Dermis blood vessel endothelial cell (primary cell): ENCODE measurements at places on chromosomes 1 and 21.

- DNase-seq: no peak
Observed at GRCh38 chr1:19758227-19758830, 41.4 kb downstream of the TMCO4 start.

DNA sequence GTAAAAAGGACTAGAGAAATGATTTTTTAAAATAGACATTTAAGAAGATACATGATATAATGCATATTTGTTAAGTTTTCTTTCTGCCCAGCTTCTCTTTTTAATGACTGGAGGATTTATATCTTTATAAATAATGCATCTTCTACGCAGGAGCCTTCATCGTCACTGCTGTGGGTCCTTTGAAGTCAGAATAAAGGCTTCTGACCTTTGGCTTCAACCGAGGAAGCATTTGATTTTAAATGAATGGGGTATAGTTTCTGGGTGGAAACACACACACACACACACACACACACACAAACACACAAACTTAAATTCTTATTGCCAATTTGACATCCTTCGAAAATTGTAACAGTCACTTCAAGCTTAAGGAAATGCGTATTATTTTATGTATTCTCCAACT is 690.9 kb downstream of the BRINP3 start:
- no peak for DNase-seq

DNA sequence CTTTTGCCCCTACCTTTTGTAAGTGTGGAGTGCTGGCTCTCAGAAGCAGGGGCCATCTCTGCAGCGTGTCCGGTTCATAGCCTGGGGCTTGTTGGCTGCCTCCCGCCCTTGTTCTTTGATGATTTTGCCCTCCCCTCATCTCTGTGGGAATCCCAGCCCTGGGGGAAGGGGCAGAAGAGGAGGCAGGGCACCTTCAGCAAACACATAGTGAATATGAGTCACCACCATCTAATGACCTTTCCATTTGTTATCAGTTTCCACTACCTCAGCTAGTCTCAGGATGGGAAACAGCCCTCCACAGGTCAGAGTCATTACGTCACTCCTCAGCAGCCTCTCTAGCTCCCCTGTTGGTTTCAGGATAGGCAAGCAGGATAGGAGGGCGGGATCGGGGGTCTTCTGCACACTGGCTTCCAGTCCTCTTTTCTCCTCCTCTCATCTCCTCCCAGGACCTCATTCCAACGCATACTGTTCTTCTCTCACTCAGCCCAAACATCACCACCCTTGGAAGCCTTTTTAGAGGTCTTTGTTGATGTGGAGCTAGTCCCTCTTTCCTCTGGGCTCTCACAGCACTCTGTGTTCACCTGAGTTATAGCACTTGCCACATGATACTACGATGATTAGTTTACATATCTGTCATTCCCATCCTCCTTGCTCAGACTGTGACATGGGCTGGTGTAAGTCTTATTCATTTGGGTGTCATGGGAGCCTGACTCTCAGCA is 15.8 kb downstream of the GADD45A start:
- peak; percentile 96 for DNase-seq

DNA sequence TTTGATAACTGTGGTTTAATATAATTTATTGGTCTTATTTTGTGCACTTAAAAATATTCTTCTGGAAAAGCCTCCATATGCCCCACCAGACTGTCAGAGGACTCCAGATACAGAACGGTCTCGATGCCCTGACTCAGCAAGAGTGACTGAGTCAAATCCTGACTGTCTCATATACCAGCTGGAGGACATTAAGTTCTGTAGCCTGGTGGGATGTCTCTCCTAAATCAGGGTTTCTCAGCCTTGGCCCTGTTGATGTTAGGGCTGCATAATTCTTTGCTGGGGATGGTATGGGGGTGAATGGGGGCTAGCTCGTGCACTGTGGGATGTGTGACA is 67.7 kb upstream of the TLR5 start:
- DNase-seq: no peak

DNA sequence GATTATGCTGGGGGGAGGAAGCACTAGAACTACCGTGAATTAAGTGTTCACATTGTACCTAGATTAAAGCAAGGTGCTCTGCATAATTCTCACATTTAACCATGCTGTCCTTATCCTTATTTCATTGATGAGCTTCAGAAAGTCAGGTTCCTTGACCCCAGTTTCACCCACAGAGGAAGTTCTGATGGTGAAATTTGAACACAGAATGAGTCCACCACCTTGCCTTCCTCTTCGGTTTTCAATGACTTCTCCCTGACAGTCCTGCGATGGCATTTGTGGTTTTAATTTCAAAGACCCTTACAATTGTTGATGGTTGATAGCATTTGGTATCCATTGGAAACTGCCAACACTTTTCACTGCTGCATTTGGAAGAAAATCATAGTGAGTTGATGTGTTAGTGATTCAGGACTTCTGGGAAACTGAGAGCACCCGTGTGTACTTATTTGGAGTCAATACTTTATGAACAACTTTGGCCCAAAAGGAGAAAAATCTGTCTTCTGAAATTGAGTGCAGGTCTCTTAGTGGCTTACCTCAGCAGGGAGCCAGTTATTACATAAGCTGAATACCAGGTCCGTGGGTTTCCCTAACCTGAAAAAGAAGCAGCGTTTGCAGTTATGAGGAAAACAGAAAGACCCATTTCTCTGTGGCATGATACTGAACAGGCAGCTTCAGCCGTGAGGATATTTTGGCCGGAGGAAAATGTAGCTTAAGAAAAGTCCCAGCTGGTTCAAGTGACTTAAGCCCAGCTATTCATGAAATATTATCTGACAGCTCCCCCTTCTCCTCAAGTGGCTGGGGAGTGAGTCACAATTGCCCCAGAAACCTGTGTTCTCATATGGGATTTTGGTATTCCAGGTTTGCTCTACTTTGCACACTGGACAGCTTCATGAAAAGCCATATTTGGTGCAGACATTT is 47.5 kb downstream of the ROR1 start:
- no peak for DNase-seq

- no peak for DNase-seq
Observed at GRCh38 chr1:66270119-66270812, 263.7 kb upstream of the SGIP1 start.

DNA sequence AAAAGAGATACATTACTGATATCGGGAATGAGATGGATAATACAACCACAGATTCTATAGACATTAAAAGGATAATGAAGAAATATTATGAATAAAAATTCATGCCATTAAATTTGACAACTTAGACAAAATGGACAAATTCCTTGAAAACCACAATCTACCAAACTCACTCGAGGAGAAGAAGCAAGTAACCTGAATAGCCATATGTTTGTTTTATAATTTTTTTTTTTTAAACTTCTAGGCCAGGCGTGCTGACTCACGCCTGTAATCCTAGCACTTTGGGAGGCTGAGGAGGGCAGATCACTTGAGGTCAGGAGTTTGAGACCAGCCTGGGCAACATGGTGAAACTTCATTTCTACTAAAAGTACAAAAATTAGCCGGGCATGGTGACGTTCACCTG is 327.9 kb downstream of the VAV3 start:
- DNase-seq: no peak

GRCh38 chr1:40140211-40140973 is 20.8 kb upstream of the RLF start:
- no peak for DNase-seq

DNA sequence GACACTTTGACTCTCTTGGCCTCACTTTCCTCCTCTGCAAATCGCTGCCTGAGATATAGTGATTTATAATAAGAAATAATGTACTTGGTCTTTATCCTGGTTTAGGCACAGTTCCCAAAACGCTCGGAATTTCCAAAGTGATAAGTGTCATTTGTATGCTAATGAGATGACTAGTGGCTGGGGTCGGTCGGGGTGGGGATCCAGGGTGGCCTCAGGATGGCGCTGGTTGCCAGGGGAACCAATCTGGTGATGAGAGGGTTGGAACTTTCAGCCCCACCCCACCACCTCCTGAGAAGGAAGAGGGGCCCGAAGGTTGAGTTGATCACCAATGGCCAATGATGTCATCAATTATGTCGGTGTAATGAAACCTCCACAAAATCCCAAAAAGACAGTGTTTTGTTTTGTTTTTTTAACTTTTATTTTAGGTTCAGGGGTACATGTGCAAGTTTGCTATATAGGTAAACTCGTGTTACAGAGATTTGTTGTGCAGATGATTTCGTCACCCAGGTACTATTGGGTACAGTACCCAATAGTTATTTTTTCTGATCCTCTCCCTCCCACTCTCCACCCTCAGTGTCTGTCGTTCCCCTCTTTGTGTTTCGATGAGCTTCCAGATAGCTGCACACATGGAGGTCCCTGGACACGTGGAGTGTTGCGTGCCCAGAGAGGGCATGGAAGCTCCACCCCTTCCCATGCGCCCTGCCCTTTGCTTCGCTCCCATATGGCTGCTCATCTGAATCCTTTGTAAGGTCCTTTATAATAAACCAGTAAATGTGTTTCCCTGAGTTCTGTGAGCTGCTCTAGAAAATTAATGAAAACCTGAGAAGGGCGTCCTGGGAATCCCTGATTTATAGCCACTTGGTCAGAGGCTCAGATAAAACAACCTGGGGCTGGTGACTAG is 97.2 kb downstream of the KCNN3 start:
- no peak for DNase-seq

DNA sequence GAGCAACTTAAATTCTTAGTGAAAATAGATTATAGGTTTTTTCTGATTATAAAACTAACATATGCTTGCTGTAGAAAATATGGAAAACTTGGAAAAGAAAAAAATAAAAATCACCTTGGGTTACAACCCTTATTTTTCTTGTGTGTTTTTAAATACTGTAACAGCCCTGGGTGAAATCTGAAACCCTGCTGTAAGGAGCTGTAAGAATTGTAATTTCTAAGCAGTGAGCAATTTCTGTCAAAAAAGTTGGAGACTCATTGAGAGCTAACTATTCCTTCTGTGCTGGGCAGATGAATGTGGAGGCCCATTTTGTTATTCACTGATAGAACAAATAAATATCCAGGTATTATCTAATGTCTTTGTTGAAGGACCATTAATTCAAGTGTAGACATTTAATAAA is 42.6 kb downstream of the ADCY10 start:
- no peak for DNase-seq

GRCh38 chr1:15023976-15024375 is 129.6 kb upstream of the TMEM51 start:
- no peak for DNase-seq

DNA sequence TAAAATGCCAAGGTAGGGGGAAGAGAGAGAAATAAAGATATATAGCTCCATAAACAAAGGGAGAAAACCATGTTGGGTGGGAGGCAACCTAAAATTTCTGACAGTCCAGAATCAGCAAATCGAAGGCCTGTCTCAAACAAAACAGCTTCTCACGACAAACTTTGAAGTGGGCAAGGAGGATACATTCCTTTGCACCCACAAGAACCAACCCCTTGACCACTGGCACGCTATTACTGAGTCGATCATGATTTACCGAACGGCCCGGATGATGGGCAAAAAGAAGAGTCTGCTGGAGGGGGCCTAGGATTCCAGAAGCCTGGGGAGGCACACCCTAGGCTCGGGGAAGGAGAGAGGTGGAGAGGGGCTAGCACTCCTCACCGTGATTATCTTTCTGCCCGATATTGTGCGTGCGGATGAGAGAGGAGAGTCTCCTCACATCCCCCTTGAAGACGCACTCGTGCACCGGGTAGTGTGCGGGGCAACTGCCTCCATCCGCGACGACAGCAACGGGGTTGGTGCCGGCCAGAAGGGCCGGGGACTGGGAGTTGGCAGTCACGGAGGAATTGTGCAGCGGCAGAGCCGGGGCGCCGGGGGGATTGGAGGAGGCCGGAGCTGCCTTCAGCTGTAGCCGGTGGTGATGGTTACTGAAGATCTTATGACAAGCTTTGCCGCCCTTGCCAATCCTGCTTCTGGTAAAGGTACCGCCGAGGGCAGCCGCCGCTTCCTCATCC is 756 bp downstream of the ANKRD13C start:
- DNase-seq: peak; percentile 38

DNA sequence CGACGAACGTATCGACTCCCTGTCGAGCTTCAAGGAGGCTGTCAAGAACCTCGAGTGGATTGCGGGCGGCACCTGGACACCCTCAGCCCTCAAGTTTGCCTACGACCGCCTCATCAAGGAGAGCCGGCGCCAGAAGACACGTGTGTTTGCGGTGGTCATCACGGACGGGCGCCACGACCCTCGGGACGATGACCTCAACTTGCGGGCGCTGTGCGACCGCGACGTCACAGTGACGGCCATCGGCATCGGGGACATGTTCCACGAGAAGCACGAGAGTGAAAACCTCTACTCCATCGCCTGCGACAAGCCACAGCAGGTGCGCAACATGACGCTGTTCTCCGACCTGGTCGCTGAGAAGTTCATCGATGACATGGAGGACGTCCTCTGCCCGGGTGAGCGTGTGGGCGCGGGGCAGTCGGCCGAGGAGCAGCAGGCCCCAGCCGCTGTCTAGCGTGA is 28.0 kb downstream of the COL6A2 start:
- no peak for DNase-seq

GRCh38 chr1:204591473-204592090 is 75.4 kb downstream of the MDM4 start:
- DNase-seq: no peak

GRCh38 chr1:31811605-31812004 is 4.2 kb downstream of the SPOCD1 start:
- peak; percentile 56 for DNase-seq

DNA sequence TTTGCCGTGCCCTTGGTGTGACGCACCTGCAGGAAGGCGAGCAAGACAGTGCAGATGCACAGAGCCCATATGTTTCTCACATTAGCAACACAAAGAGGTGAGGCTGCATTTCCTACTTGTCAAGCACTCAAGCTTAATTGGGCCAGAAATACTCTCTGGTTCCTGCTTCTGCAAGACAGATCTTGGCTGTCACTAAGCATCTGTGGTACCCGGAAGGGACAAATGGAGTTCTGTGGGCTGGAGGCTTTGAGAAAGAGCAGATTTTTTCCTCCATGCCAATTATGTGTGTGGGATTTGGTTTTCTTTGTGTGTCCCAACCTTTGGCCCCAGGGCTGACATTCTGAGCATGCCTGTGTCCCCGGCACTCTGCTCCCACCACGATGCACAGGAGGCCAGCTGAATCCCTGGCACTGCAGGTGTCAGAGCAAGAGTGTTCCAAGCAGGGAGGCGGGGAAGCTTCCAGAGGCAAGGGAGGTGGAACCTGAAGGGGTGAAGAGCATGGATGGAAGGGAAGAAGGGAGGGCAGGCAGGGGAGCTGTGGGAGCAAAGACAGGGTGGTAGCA is 52.0 kb upstream of the STUM start:
- DNase-seq: no peak

GRCh38 chr1:118905196-118905595 is 82.9 kb downstream of the TBX15 start:
- DNase-seq: no peak

DNA sequence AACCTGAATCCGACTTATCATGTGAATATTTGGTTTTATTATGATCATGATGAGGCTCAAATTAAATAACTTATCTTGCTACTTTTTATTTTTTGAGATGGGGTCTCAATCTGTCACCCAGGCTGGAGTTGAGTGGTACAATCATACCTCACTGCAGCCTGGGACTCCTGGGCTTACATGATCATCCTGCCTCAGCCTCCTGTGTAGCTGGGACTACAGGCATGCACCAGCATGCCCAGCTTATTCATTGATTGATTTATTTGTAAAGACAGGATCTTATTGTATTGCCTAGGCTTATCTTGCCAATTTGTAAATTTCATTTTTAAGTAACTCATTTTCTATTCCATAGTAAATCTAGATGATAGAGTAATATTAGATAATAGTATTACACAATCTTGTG is 84.3 kb downstream of the COL11A1 start:
- no peak for DNase-seq
